ENCODE measurements at places on chromosomes 2 and 18.

DNA sequence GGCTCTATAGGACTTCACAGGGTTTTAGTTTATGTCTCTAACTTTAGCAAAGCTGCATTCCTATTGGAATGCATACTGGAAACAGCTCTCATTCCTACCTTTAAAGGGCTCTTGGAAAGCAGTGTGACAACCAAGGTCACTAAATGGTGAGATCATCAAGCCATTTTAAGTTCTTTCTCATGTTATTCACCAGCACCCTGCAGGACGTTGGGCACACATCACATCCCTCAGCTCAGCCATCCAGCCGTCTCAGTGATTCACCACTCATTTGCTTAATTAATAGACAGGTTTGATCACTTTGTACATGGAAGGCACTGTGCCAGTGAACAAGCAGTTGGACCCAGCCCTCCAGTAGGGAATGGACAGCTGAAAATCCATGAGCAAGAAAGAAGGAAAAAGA is 32.2 kb upstream of the RBM44 start:
- no peak for DNase-seq

DNA sequence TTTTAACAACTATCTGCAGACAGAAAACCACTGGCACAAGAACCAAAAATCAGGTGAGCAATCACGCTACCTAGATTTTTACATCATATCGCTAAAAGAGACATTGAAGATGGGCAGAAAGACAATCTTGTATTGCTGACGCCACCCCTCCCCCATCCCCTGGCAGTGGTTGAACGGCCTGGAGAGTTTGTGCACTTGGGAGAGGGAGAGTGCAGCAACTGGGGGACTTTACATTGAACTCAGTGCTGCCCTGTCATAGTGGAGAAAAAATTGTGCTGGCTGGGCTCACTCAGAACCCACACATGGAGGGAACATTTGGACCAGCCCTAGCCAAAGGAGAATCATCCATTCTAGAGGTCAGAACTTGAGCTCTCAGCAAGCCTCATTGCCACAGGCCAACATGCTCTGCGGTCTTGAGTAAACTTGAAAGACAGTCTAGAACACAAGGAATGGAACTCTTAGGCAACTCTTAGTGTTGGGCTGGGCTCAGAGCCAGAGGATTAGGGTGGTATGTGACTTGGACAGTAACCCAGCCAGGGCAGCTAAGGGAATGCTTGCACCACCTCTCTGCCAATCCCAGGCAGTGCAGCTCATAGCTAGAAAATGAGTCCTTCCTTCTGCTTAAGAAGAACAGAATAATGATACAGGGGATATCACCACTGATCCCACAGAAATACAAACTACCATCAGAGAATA is 220.0 kb upstream of the CYP26B1 start:
- DNase-seq: no peak

GRCh38 chr2:151862700-151863099 is 34.5 kb upstream of the ARL5A start:
- DNase-seq: no peak

- DNase-seq: no peak
Measured at GRCh38 chr2:63189026-63189425, 138.4 kb downstream of the OTX1 start.

DNA sequence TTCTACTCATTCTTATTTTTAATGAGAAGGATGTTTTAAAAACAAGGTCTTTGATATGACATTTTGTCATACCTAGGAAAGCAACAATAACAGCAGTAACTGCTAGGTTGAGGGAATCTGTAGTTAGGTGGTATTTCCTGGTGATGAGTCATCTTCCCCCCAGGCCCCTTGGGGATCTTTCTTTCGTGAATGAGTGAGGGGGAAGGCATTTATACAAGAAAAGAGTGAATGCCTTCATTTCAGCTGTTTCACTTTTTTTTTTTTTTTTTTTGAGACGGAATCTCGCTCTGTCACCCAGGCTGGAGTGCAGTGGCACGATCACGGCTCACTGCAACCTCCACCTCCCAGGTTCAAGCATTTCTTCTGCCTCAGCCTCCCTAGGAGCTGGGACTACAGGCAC is 108.6 kb downstream of the MAP4K4 start:
- DNase-seq: no peak

DNA sequence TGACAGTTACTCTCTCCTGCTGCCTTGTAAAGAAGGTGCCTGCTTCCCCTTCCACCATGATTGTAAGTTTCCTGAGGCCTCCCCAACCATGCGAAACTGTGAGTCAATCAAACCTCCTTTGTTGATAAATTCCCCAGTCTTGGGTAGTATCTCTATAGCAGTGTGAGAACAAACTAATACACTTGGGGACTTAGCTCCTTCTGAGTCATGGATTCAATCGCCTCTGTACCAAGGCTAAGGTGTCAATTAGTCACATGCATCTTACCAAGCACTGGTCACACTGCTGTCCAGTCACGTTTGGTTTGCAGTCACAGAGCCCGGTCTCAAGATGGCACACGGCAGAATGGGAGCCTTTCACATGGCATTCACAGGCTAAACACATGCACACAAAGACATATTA is 100.6 kb downstream of the LAMA1 start:
- no peak for DNase-seq

DNA sequence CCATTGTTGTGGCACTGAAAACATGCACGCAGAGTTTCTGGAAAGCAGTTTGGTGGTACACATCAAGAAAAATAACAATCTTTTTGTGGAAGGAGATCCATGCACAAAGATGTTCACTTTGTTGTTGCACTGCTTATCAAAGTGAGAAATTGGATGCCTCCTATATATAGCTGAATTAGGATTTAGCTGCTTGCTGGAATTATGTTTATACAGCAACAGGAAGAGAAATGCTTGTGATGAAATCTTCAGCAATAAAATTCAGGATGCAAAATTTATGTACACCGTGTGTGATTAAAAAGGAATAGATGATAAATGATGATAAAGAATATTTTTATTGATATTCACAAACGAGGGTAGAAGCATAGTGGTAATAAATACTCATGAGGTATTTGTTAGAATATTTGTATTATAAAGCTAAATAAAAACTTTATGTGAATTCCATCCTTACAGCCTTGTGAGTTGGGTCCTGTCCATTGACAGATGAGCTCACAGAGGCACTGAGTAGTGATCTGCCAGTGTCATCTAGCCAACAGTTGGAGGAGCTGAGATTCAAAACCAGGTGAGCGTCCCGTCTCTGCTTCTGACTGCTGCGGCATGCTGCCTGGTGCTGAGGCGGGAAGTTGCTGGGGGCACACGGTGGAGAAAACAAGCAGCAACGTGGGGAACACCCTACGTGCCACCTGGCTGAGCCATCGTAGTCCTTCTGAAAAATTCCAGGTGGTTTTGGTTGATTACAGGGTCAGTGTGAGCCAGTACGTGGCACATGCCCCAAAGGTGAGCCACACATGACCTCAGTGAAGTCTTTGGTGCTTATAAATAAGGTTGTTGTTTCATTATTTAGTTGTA is 80.2 kb downstream of the ASAP2 start:
- no peak for DNase-seq

- no peak for DNase-seq
Measured at GRCh38 chr2:30641765-30642345, 165.4 kb downstream of the CAPN13 start.

DNA sequence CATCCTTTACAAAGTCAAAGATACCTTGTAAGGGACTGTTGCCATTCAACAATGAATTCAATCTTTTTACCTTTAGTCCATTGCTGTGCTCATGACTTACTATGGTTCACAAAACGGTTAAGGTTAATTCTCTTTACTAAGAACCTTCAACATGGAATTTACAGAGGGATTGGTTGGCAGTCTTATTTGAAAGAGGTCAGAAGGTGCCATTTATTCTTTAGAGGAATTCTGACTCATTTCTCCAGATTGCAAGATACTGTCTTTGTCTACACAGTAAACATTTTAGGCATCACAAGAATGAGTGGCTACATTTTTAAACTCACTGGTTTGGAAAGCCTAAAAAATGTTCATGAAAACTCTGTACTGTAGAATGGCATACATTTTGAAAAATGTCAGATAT is 17.4 kb downstream of the KCNH7 start:
- no peak for DNase-seq

- DNase-seq: no peak
Measured at GRCh38 chr2:158391876-158392275, 64.7 kb downstream of the CCDC148 start.

GRCh38 chr2:9820020-9820973 is 23.0 kb upstream of the TAF1B start:
- no peak for DNase-seq

GRCh38 chr18:69774831-69775230 is 172.8 kb downstream of the CD226 start:
- DNase-seq: no peak

GRCh38 chr2:32963941-32964340 is 17.2 kb downstream of the LTBP1 start:
- DNase-seq: no peak

- no peak for DNase-seq
Measured at GRCh38 chr2:178478130-178478438, 316 bp downstream of the FKBP7 start.

- DNase-seq: no peak
Measured at GRCh38 chr2:204545861-204546735, 823 bp downstream of the PARD3B start.

GRCh38 chr2:8030573-8031303 is 651.1 kb upstream of the ID2 start:
- no peak for DNase-seq

GRCh38 chr18:56575819-56576663 is 62.4 kb downstream of the TXNL1 start:
- DNase-seq: no peak

DNA sequence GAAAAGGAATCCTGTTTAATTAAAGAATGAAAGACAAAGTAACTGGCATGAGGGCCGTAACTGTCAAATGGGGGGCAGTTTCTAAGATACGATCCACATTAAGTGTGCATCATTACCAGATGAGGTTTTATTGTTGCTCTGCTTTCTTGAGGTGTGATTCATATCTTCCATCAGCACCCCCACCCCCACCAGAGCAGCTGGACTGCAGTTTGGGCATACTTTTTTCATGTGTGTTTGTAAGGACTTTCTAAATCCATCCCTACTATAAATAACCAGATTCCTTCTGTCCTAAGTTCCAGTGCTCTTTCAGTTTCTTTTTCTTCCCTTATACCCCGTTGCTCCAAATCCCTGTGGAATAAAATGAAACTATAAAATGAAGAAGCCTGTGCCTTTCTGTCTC is 142.1 kb downstream of the CDCA7 start:
- no peak for DNase-seq

- DNase-seq: no peak
Measured at GRCh38 chr2:197915548-197916265, 111.3 kb downstream of the PLCL1 start.

GRCh38 chr2:19282305-19282704 is 76.1 kb downstream of the OSR1 start:
- DNase-seq: no peak

- no peak for DNase-seq
Measured at GRCh38 chr2:26988058-26988860, 17.8 kb downstream of the MAPRE3 start.

DNA sequence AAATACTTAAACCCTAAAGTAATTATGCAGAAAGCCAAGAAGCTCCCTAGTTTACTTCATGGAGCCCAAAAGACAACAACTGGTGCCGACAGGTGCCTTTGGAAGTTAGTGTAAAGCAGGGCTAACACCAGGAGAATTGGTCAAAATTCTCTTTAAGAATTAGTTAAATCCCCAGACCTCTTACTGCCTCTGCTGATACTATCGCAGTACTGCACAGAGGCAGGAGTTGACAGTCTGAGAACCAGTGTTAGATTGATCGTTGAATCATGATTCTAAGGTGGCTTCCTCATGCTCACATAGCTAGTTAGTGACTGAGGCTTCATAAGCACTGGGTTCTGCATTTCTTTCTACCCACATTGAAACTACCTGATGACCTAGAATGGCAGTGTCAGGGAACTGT is 445.0 kb downstream of the XIRP2 start:
- DNase-seq: no peak

DNA sequence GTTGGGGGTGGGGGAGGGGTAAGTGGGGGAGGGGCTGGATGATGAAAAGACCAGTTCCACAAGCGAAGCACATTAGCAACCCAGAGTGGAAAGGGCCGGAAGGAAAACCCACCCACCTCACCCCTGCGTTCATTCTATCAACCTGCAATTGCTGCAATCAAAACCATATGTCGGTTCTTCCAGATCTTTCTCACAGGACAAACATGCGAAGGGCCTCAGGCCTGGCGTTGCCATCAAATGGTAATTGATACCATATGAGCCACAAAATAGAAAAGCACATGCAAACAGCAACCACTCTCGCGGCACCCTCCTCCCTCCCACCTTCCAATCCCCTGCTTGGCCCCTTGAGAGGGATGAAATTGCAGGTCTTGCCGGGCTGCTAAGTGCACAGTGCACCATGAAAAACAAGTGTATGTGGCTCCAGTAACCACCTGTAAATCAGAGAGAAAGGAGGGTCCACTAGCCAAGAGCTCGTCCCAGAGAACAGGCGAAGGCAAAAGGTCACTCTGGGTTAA is 287.5 kb downstream of the TCF4 start:
- DNase-seq: no peak

- DNase-seq: no peak
Measured at GRCh38 chr2:66579186-66580126, 144.5 kb downstream of the MEIS1 start.

DNA sequence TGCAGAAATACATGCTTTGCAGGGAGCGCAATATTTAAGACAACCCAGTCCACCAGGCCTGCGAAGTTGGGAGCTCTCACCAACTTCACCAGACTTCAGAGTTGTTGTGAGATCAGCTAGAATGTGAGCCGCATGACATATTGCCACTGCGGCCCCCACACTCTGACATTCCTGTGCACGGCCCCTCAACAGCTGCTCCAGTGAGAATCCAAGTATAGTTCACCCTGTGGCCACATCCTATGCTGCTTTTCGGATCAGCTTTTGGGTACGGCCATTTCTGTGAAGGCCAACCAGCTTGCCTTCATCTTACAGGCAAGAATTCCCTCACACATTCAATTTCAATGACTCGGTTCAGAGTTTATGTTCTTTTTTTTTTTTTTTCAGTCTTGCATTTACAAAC is 177.8 kb downstream of the SOX11 start:
- no peak for DNase-seq

GRCh38 chr2:102667072-102667471 is 47.7 kb downstream of the SLC9A2 start:
- no peak for DNase-seq

GRCh38 chr2:20371323-20372025 is 20.8 kb upstream of the PUM2 start:
- DNase-seq: no peak

- DNase-seq: no peak
Measured at GRCh38 chr2:1544478-1545069, 131.3 kb downstream of the TPO start.

DNA sequence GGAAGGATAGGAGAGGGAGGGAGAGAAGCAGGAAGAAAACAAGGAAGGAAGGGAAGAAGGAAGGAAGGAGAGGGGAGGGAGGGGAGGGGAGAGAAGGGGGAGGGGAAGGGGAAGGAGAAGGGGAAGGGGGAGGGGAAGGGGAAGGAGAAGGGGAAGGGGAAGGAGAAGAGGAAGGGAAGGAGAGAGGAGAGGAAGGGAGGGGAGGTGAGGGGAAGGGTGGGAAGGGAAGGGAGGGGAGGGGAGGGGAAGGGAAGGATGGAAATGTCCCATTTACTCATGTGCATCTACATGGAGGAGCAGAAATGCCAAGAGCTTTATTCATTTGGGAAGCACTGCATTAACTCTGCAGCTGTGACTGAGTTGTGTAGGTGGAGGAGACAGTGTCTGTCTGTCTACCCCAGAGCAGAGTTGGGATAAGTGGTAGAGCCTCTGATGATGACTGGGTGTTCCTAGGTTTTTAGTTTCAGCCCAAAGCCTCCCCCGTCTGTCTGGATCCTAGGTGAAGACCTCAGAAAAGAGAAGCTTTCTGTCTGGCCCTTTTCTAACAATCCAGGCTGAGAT is 131.3 kb downstream of the COL6A3 start:
- DNase-seq: no peak
